Pulmonary artery endothelial cell (primary cell): ENCODE measurements at places on chromosomes 2 and 18. TPM values are rescaled to one million over a fixed set of nuclear protein-coding genes. Genes with fewer than 3 reads are reported as not detected.

DNA sequence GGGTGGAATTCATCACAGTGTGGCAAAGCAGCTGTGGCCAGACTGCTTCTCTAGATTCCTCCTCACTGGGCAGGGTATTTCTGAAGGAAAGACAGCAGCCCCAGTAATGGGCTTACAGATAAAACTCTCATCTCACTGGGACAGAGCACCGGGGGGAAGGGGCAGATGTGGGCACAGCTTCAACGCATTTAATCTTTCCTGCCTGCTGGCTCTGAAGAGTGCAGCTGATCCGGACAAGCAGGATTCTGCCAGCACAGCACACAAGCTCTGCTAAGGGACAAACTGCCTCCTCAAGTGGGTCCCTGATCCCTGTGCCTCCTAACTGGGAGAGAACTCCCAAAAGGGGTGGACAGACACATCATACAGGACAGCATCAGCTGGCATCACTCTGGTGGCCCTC lies 779.9 kb upstream of the CNTNAP5 start:
- DNase-seq, result no peak

- DNase-seq, result no peak
These were observed 16.1 kb downstream of the C1D start for GRCh38 chr2:68046642-68047240.

- no peak for DNase-seq
These were observed 1.8 kb upstream of the CDH2 start for GRCh38 chr18:28178720-28179119.

DNA sequence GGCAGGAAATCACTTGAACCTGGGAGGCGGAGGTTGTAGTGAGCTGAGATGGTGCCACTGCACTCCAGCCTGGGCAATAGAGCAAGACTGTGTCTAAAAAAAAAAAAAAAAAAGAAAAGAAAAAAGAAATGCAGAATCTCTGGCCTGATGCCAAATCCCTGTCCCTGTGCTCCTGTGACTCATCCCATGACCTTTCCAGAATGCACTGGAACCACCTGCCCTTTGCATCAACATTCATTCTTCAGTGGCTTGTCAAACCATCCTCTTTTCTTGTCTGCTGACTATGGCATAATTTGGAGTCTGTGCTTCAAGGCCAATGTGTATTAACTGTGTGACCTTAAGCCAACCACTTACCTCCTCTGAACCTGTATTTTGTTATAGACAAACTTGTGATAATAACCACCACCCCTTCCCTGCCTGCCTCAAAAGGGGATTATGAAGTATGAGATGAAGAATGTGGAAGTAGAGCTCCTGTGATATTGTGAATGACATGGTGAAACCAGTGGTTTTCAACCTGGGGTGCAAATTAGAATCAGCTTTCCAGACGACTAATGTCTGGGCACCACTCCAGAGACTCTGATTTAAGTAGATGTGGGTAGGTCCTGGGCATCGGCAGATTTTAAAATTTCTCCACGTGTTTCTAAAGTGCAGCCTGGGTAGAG lies 189.3 kb downstream of the CLIP4 start:
- no peak for DNase-seq

- DNase-seq, result no peak
These were observed 335.0 kb upstream of the ID2 start for GRCh38 chr2:8346706-8347430.

GRCh38 chr2:149056541-149057255 lies 18.2 kb downstream of the LYPD6B start:
- DNase-seq, result no peak

- no peak for DNase-seq
These were observed 190.2 kb downstream of the TFCP2L1 start for GRCh38 chr2:121094845-121095244.

The ANTXR1 gene
- 8.8 and 10.1 TPM in 2 replicates for total RNA-seq

The FBXO36 gene
- total RNA-seq, result 0.63 and 2.0 TPM in 2 replicates

The HOXD3 gene
- not detected in 2 replicates for total RNA-seq

The C2orf78 gene
- not detected in 2 replicates for total RNA-seq
